ENCODE measurements at places on chromosomes 3 and 15.

DNA sequence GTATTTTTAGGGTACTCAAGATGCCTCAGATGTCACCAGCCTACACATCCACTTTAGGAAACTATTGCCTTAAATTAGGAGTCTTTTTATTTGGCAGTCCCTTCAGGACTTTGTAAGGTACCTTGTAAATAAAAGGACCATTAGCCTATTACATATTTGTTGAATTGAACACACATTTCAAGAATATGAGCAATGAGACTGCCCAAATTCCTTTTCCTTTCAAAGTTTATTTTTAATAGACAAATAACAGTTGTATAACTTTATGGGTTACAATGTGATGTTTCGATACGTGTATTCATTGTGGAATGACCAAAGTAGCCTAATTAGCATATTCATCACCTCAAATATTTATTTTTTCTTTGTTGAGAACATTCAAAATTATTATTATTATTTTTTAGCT lies 176.7 kb upstream of the PDZRN3 start:
- no peak for DNase-seq

- no peak for DNase-seq
Measured at GRCh38 chr3:127536830-127537812, 53.4 kb downstream of the TPRA1 start.

GRCh38 chr3:33883538-33883950 lies 85.1 kb downstream of the PDCD6IP start:
- peak; percentile 61 for DNase-seq

- DNase-seq: no peak
Measured at GRCh38 chr3:87696124-87697013, 362.4 kb downstream of the CGGBP1 start.

- no peak for DNase-seq
Measured at GRCh38 chr15:88678755-88679154, 39.9 kb downstream of the ISG20 start.

- DNase-seq: peak; percentile 6
Measured at GRCh38 chr15:74213858-74214284, 11.3 kb upstream of the STRA6 start.

GRCh38 chr3:29644956-29645636 lies 364.2 kb downstream of the RBMS3 start:
- DNase-seq: peak; percentile 92

GRCh38 chr3:52983336-52983807 lies 62.5 kb downstream of the SFMBT1 start:
- no peak for DNase-seq

GRCh38 chr15:100902436-100903167 lies 16.6 kb upstream of the LRRK1 start:
- no peak for DNase-seq

DNA sequence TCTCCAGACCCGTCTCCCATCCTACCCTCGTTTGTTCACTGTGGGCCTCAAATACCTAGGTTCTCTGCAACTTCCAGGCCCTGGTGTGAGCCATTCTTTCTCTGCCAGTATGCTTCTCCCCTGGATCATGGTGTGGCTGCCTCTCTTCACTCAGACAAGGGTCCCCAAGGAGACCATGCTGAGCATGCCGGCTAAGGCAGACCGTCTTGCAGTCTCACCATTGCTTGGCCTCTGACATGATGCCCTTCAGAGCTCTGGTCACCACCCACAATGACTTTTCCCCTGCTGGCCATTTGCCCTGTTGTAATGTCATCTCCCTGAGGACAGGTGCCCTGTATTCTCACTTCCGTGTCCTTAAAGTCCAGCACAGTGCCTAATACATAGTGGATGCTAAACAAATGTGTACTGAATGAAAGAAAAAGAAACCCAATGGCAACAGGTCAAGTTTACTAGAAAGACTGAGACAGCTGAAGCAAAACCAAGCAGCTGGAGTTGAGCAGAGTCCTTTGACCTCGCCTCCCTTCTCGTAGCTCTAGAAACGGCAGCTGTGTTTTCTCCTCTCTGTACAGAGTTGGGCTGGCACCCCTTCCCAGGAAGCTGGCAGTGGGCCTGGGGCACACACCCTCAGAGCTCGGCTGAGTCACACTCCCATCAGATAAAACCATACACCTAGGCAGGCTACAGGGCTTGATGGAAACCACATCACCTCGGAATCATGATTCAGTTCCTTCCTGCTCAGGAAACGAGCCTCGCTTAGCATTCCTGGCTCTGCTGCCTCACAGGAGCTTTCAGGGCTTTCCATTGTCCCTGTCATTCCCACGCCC lies 8.6 kb downstream of the TLR9 start:
- no peak for DNase-seq

DNA sequence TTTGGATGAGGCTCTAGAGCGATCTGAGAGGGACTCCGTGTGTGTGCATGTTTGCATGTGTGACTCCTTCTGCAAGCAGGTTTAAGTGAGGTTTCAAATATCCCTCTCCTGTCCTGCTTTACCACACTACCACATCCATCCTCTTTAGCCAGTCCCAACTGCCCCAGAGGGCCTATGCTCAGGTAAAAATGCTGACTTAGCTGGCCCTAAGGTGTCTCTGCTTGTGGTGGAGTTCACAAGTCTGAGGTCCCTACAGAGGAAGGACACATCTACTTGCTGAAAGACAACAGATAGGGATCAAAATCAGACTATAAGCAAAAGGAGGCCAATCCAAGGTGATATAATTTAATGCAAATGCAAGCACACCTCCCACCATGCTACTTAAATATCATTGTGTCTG lies 87.2 kb downstream of the B3GNT5 start:
- DNase-seq: no peak

DNA sequence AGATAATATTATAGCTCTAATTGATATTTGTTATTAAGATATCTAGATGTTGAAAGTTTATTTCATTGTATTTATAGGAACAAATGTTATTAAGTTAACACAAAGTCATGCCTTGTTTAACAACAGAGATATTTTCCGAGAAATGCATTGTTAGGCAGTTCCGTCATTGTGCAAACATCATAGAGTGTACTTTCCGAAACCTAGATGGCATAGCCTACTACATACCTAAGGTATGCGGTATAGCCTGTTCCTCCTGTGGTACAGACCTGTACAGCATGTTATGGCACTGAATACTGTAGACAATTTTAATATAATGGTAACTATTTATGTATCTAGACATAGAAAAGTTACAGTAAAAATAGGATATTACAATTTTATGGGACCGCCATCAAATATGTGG lies 114.3 kb downstream of the NAALADL2 start:
- no peak for DNase-seq

- no peak for DNase-seq
Measured at GRCh38 chr3:68088216-68088615, 433.8 kb upstream of the SUCLG2 start.

DNA sequence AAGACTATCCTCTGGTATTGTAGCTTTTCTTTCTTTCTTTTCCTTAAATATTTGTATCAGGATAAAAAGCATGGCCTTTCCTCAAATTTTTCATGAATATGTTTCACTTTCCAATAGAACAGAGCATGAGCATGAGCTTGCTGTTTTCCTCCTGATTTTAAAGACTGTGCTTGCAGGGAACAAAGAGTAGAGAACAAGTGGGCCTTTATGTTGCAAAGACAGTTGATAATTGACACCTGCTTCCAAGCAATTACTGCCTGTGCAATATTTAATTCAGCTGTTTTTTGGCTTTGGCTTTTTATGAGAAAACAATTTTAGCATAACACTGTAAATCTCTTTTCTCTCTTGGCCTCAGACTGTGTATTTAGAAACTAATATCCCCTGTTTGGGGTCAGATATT lies 263.6 kb upstream of the AZI2 start:
- DNase-seq: no peak

- no peak for DNase-seq
Measured at GRCh38 chr15:81643771-81644170, 269.8 kb upstream of the TMC3 start.

DNA sequence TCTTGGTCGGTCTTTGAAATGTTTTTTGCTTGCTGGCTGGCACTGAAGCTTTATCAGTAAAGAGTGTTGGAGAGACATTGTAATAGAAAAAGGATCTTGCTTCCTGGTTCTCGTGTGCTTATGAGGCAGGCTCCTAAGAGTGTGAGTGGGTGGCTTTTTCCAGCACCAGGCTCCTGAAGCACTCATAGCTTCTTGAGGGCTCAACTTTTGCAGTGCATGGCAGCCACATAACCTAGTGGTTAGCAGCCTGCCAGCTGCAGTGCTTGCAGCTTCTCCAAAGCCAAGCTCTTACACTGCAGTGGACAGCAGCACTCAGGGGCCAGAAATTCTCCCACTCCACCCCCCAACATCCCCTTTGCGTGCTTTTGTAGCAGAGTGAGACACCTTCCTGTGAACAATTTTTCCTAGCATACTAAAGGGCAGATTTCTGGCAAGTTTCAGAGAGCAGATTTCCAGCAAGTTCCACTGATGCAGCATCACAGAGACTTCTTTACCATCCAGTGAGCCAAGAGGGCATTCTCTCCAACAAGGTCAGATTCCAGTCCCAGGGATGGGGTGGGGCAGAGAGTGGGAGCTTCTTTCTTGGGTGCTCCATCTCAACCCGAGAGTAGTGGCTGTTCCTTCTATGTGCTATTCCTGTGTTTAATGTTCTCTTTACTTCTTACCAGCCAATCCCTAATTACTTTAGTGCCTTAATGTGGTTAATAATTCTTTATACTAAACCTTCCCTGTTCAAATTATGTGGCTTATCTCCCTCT lies 15.8 kb upstream of the ARHGEF26 start:
- no peak for DNase-seq

DNA sequence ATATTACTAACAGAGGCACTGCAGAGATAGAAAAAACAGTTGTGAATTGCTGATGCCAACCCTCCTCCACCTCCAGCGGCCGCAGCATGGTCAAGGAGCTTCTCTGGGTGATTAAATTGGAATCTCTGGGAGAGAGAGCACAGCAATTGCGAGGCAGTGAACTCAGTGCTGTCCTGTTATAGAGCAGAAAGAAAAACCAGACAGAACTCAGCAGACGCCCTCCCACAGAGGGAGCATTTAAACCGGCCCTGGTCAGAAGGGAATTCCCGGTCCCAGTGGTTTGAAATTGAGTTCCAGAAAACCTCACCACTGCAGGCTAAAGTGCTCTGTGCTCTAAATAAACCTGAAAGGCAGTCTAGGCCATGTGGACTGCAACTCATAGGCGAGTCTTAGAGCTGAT lies 175.4 kb downstream of the SQOR start:
- no peak for DNase-seq

- no peak for DNase-seq
Measured at GRCh38 chr3:143888846-143889245, 40.6 kb upstream of the SLC9A9 start.
